ENCODE measurements at places on chromosomes 11 and 22.

DNA sequence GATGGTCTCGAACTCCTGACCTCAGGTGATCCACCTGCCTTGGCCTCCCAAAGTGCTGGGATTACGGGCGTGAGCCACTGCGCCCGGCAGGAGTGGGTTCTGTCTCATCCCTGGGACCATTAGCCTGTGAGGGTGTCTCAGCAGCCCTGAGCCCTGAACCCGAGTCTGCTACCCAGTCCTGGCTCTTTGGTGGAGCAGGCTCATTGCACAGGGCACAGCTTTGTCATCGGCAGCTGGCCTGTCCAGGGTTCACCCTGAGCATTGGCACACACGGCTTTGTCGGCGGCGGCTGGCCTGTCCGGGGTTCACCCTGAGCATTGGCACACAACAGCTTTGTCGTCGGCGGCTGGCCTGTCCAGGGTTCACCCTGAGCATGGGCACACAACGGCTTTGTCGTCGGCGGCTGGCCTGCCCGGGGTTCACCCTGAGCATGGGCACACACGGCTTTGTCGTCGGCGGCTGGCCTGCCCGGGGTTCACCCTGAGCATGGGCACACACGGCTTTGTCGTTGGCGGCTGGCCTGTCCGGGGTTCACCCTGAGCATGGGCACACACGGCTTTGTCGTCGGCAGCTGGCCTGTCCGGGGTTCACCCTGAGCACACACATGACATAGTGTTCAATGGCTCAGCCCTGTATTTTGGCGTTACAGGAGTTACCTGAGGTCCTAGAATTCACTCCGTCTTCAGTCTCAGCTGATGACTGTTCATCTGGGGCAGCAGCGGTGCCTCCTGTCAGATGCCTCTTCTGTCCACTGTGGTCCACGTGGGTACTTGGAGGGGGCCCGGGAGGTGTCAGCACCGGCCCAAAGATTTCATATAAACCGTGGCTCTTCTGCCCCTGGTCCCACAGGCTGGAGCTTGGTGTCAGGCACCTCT is 1082.5 kb downstream of the BRD1 start:
- no peak for DNase-seq

DNA sequence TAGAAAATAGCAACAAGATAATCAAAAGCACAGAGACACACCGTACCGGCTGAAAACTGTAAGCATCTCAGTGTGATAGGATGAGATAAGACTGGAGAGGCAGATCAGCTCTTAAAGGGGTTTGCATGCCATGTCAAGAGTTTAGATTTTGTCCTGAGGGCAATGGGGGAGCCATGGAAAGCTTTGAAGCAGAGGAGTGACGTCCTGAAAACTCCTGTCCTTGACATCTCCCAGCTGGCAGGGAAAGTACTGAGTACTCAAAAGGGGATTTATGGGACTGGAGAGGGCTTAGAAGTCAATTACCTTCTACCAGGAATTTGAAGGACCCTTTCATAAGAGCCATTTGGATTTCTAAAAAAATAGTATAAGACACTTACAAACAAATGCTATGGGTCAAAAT is 420.5 kb upstream of the NARS2 start:
- DNase-seq = peak; percentile 85

DNA sequence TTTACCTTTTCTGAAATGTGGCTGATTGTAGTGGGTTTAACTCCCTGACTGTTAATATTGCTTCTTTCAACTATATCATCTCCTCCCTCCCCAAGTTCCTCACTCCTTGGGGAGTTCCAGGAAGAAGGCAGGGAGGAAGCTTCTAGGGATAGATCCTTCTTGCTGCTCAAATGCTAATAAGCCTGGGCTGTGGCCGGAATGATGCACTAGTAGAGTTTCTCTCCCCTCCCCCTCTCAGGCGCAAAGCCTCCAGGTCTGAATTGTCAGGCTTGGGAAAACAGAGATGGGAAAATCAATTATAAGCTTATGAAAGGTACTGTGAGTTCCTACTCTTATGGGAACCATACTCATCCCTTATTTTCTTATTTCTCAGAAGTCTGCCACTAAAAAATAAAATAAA is 30.8 kb downstream of the FEZ1 start:
- DNase-seq = no peak

DNA sequence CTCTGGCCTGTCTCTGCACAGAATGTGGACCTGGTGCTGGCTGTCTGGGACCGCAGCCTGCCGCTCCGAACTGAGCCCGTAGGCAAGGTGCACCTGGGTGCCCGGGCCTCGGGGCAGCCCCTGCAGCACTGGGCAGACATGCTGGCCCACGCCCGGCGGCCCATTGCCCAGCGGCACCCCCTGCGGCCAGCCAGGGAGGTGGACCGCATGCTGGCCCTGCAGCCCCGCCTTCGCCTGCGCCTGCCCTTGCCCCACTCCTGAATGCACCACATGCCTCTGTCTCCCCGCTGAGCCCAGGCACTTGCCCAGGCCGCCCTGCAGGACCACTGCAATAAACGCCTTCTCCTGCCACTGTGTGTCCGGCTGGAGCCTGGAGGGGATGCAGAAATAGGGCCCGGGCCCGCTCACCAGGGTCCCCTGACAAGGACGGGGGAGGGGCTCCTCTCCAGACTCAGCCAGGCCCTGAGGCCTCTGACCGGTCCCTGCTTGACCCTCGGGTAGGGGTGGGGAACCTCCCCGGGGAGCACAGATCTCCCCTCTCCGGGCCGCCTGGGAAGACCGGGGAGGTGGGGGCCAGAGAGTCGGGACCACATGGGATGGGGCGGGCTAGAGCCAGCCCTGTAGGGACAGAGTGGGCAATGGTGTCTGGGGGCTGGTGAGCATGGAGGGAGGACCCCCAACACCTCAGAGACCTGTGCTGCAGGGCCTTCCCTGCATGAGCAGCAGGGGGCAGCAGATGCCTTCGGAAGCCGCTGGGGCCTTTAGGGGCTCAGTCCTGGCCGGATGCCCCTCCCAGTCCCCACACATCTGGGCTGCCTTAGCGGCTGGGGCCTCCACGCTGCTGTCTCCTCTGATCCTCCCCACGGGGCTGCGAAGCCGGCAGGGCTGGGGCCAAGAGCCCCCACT is 1.4 kb upstream of the TNNI2 start:
- DNase-seq = no peak

- DNase-seq = no peak
Measured at GRCh38 chr22:31952094-31952401, 7.7 kb downstream of the YWHAH start.

- DNase-seq = no peak
Measured at GRCh38 chr22:45877651-45878050, 99.3 kb downstream of the WNT7B start.

GRCh38 chr11:63551889-63552266 is 11.3 kb downstream of the PLAAT2 start:
- no peak for DNase-seq

DNA sequence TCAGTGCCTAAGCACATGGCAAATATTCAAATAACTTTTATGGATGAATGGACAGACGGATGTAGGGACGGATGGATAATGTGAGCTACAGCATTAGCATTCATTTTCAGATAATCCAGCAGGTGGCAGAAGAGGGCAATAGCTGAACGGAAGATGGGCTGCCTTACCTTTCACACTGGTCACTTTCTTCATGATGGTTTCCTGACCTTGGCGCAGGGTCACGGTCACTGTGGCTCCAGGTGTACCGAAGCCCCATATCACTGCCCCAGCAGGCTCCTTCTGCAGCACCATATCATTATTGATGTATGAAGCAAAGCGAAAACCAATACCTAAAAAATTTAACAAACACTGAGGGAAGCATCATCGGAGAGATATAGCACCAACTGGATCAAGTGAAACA is 4.3 kb downstream of the SIAE start:
- DNase-seq = peak; percentile 15

DNA sequence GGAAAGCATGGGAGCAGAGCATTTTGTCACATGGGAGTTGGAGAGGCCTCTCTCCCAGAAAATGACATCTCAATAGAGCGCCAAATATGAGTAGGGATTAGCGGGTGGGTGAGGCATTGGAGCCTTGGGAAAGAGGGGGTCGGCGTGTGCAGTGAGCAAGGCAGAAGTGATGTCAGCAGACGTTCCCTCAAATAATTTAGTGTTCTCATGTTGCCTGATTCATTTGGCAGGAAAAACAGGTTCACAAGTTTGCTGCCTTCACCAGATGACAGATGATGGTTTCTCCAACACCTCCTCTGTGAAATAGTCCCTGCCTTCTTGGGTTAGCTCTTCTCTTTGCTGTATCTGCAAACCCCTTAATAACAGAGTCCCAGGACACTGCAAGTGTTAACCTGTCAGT is 118.5 kb upstream of the ARHGAP20 start:
- DNase-seq = no peak

DNA sequence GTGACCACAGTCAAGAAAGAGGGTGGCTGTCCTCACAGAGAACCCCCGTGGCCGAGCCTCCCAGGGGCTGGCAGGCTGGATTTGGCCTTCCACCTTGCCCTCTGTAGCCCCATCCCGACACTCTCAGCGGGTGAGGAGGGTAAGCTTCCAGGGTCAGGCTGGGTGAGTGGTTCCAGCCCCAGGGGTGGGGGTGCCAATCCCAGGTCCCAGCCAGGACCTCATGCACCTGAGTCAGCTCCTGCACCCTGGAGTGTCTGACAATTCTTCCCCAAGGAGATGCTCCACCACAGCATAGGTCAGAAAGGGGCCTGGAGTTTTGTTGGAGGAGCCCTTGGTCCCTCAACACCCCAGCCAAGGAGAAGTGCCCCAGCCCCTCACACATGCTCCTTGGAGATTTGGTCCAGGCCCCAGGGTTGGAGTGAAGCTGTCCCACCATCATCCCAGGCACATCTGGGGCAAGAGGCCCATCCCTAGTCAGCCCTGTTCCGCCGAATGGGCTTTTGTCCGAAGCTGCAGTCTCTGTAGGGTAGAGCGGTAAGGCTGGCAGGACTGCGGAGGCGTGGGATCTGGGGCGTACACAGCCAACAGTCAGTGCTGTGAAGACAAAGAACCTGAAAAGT is 8.4 kb downstream of the LINC01488 start:
- no peak for DNase-seq

GRCh38 chr22:48824712-48825651 is 1002.7 kb downstream of the BRD1 start:
- no peak for DNase-seq

- no peak for DNase-seq
Measured at GRCh38 chr11:126341760-126342161, 13.7 kb upstream of the ST3GAL4 start.

GRCh38 chr22:30262917-30263741 is 3.5 kb downstream of the OSM start:
- no peak for DNase-seq

- no peak for DNase-seq
Measured at GRCh38 chr22:50171965-50172421, 1.5 kb downstream of the PANX2 start.

- peak; percentile 97 for DNase-seq
Measured at GRCh38 chr11:42972741-42973140, 339.1 kb upstream of the API5 start.

DNA sequence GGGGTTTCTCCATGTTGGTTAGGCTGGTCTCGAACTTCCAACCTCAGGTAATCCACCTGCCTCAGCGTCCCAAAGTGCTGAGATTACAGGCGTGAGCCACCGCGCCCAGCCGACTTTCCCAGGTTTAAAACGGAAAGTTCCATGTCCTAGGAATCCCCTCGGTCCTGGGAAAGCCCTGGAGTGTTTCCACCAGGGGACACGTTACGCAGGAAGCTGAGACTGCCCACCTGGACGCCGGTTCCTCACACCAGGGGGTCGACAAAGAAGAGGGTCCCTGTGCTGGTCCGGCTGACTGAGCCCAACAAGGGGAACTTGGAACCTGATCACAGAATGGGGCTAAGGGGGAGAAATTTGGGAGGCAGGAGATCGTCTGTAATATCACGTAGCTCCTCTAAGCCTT is 3.5 kb upstream of the B4GALNT4 start:
- DNase-seq = no peak

GRCh38 chr11:78350646-78351165 is 66.9 kb downstream of the GAB2 start:
- no peak for DNase-seq

DNA sequence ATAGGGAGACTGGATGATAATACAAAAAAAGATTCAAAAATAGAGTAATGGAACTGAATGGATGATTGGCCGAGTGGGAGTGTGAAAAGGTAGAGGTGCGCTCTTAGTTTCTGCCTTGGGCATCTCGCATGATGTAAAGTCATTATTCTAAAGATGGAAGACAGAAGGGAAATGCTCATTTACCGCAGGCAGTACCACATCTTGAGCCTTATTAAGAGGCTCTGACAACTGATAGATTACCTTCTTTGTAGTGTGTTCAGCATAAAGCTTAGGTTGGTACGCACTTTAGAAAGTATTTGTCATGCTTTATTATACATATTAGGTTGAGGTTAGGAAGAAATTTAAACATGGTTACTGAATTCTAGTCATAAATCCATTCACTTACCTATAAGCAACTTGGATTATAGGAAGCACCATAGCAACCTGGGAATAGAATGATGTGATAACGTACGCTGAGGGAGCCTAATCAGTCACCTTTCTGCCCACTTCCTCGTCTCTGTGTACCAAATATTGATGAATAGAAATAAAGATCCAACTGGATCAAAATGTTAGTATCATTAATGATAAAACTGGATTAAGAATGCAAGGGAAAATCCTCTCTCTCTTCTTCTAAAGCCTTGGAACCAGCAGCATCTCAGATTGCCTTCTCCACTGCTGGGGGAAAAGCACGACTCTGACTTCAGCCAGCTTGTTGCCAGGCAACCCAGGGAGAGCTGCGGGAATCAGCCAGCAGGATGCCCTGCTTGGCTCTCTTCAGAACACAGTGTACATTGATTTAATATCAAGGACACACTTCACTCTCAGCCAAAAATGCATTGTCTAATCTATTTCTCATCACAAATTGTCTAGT is 29.0 kb upstream of the VWA5A start:
- no peak for DNase-seq

DNA sequence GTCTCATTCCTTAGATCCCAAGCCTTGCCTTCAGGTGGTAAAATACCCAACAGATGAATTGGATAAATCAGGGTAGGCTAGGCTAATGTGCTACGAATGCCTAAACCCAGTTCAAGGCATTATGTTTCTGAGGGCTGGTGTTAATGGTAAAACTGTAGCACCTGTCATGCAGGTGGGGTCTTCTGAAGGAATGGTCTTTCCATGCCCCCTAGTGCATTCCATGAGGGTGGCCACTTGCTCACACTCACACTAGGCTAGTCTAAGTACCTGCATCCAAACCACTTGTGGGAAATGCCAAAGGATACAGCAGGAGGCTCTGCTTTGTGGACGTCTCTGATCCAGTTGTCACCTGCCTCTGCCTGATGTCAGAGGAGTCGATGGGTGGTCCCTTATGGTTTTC is 24.2 kb upstream of the UCP3 start:
- no peak for DNase-seq

DNA sequence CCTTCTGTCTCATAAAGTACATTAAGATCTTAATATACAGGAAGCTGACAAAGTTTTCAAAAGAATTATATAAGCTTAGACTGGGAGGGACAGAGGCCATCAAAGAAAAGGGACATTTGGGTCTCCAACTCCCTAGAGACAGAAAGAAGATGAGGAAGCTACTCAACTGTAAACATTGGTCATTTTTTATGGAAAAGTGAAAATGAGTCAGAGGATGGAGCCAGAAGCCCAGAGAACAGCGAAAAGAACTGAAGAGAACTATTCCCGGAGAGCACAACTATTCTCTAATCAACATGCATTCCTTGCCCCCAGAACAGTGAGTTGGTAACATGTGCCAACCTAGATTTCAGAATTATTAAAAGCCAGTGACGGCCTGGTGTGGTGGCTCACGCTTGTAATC is 779.3 kb downstream of the DLG2 start:
- DNase-seq = no peak

- DNase-seq = no peak
Measured at GRCh38 chr11:32050264-32050663, 40.6 kb upstream of the RCN1 start.

Measured in NCI-H187 treated with DMSO at 0.1 percent for 48 hours (cell line).